ENCODE measurements at places on chromosomes 1 and 21.

GRCh38 chr21:45975020-45975666 lies 6.4 kb upstream of the COL6A1 start:
- DNase-seq = no peak

- DNase-seq = no peak
These were observed 33.5 kb upstream of the AKT3 start for GRCh38 chr1:243883551-243883950.

DNA sequence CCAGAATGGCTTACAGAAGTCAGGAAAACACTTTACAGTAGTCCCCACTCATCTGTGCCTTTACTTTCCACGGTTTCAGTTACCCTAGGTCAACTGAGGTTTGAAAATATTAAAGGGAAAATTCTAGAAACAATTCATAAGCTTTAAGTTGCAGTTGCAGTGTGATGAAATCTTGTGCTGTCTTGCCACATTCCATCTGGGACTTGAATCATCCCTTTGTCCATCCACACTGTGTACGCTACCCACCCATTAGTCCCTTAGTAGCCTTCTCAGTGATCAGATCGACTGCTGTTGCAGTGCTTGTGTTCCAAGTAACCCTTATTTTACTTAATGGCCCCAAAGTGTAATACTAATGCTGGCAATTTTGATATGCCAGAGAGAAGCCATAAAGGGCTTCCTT lies 30.5 kb downstream of the ZCCHC17 start:
- no peak for DNase-seq

DNA sequence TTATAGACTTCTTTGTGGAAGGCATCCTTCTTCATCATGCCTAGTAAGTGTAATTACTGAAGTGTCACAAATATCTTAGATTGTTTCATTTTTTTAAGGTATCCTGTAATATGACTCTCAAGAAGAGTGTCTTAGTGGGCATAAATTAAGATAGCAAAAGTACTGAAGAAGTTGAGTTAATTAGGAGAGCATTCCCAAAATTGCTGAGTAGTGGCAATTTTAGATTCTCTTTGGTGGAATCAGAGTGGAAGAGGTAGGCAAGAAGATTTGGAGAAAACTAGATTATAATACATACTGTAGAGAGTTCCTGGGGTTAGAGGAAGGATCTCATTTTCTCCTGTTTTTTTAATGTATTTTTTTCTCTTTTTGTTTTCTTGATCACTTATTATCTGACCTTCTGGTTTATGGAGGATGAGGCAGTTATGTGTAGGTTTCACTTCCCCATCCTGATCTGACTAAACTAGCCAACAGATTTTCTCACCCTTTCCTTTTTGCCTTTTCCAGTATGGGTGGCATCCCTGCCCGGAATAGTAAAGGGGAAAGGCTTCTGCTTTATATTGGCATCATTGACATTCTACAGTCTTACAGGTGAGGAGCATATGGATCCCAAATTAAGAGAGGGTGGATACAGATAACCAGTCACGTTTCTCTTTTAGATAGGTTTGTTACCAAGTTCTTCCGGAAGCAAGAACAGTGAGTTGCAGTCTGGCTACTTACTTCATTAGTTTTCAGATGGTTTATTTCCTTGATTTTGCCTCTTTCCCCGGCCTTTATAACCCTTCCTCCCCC lies 16.7 kb upstream of the PSMD4 start:
- no peak for DNase-seq

GRCh38 chr1:46477153-46477929 lies 12.3 kb upstream of the DMBX1 start:
- DNase-seq = peak; percentile 57

DNA sequence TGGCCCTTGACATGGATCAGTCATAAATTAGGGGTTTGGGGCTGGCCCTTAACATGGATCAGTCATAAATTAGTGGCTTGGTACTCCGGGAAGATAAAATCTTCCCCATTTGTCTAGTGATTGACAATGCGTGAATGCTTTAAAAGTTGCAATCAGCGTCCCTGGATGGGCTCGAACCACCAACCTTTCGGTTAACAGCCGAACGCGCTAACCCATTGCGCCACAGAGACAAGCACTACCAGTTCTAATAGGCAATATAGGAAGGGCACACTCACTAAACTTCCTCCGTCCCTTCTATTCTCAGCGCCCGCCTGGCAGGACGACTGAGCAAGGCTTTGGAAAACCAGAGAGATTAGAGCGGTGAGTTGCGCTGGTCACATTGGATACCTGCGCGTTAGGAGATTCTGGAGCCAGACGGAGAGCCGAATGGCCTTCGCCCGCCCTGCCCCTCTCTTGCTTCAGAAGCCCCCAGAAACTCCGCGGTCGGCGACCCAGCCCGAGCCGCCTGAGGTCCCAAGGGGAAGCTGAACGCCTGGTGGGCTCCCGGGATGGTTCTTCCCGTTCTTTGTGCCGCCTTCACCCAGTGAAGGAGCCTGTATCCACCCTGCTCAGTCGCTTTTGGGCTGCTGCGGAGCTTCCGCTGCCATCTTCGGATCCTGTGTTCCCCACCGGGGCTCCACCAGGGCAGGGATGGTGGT lies 235.9 kb downstream of the FAM72C start:
- DNase-seq = no peak

DNA sequence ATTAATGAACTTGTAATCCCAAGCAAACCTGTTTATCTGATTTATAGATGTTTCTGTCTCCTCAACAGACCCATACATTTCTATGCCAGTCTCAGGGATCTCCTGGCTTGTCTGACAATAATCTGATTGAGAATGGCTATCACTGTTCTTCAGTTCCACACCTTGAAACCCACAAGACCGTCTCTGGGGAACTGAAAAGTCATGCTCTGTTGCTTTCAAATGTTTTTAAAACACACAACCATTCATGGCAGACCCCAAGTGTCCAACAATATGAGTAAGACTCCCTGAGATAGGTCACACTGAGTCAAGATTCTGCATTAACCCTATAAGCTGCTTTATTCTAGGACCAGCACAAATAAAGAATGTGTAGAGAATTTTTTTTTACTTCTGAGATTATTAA lies 611.2 kb upstream of the PLXNA2 start:
- DNase-seq = no peak

GRCh38 chr1:10196976-10197375 lies 13.4 kb upstream of the KIF1B start:
- DNase-seq = no peak

- no peak for DNase-seq
These were observed 1.5 kb downstream of the MORC3 start for GRCh38 chr21:36321325-36322082.

DNA sequence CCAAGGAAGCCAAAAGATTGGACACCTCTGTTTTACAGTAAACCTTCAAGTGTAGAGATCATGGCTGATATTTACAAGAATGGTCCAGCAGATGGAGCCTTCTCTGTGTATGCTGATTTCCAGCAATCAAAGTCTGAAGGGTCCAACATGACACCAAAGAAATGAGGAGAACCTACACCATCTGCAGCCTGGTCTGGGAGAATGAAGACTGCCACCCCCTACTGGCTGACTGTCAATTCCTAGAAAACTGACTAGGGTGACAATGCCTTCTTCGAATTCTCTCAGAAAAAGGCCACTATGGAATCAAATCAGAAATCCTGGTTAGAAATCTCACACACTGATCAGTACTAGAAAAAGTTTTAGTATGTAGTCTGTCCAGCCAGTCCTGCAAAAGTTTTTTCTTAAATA lies 83.3 kb downstream of the CDC42BPA start:
- DNase-seq = no peak

DNA sequence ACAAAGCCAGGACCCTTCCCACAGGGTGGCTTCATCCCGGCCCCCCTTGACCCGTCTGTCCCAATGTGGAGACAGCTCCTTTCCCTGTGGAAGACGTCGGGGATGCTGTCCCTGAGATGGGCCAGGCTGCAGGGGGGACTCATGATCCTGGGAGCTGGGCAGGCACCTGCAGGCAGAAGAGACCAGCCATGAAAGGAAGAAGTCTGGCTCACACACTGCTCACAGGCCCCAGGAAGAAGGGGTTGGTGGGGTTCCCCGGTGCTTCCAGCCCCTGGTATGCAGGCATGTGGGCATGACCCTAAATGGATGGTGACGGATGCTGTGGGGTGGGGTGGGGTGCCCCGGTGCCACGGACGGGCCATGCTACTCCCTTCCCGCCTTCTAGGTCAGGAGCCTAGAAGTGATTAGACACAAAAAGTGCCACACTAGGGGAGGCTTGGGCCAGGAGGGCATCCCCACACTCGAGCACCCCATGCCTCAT lies 8.3 kb downstream of the ACTRT2 start:
- DNase-seq = no peak

- DNase-seq = no peak
These were observed at the start of gene NAV1 for GRCh38 chr1:201538612-201539551. TSS of gene NAV1 (plus strand) at chr1:201539127. CDS start at chr1:201622885, 83,758 bp downstream.

- no peak for DNase-seq
These were observed 3.4 kb upstream of the PKLR start for GRCh38 chr1:155304558-155305063.

DNA sequence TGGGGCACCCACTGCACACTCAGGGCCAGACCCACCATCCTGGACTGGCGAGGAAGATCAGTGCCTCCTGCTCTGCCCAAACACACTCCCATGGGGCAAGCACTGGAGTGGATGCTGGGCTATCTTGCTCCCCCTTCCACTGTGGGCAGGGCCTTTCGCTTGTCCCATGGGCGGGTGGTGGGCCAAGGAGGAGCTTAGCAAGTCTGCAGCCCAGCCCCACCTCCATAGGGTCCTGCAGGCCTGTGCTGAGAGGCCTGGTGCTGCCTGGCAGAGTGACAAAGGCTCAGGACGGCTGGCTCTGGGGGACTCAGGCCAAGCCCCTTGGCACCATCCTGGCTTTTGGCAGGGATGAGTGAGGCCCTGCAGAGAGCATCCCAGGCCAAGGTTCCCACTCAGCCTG lies 89.4 kb downstream of the PTPRU start:
- no peak for DNase-seq

DNA sequence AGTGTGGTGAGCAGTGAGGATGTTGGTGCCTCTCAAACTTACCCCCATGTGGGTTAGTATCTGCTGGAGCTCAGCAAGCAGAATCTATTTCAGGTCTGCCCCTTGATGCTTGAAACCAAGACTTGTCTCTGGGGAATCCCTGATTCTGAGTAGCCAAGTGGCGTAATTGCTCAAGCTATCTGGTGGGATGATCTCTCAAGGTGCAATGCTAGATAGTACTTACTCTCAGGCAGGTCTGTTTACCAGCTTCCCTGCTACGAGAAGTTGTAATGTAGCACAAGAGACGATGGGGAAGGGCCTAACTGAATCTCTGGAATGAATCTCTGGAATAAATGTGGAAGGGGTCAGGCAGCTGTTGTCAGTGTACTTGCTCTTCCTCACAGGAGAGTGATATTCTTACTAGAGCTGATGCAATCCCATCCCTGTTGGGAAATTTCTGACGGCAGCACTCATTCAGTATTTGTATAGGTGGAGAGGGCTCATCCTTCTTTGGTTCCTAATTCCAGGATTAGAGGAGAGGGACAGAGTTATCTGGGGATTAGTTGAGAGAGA lies 65.4 kb downstream of the MACF1 start:
- no peak for DNase-seq

DNA sequence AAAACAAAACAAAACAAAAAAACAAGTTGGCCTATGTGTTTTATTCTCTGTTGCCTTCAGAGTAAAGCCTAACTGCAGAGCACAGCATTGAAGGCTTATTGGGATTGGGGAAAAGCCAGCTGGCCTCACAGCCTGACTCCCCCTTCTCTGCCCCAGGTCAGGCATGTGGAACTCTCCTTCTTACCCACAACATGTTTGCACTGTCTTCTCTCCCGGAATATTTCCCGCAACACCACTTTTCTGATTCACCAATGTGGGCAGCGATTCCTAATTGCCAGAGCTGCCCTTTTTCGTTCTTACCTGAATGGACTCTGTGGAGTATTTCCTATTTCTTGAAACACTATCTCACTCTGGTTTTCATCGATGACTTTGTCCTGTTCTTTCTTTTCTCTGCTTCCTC lies 2.8 kb upstream of the TARBP1 start:
- no peak for DNase-seq

GRCh38 chr1:80656641-80657040 lies 1144.1 kb upstream of the ADGRL2 start:
- no peak for DNase-seq
